ENCODE measurements at places on chromosomes 2 and 18.

- no peak for DNase-seq
Observed at GRCh38 chr2:54818226-54818625, 94.8 kb downstream of the EML6 start.

GRCh38 chr2:226639550-226639949 is 160.1 kb downstream of the IRS1 start:
- DNase-seq, result no peak

DNA sequence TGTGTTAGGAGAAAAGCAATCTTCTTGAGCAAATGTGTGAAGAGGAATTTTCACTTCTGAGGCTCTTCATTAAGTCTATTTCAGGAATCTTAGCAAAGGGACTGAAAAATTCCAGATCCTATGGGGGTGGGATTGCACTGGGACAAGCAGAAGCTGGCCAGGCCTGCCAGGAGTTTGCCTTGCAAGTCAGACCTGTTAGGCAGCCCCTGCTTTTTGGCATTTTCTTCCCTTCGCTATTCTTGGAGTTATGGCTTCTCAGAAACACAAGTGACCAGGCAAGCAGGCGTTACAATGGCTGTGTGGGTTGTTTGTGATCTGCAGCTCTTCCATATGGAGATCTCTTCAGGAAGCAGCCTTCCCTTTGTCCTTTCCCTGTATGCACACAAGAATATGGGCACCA is 8.0 kb upstream of the CCDC85A start:
- no peak for DNase-seq

DNA sequence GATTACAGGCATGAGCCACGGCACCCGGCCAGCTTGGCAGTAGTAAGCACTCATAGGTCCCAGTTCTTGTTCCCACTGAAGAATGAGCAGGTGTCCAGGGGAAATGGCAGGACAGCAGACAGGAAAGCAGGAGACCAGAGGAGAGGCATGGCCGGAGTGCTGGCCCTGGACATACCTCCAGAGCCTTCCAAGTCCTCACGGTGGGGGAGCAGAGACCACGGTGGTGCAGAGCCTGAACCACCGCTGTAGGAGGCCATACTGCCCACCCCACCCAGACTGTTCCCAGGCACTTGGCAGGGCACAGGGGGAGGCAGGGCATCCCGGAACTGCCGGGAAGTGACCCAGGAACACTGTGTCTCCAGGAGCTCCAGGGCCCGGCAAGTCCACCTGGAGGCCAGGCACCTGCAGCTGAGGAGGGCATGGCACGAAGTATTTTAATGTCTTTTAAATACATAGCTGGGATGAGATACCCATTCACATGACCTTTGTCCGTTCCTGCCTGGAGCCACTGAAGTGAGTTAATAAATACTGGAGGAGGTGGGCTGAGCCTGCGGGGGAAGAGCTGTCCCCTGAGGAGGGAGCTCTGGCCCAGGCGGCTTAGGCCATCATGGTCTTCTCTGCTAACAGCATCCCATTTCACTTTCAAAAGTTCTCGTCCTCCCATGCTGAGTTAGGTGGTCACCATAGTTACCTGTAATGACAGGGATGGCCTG is 49.7 kb upstream of the TFCP2L1 start:
- DNase-seq, result no peak

DNA sequence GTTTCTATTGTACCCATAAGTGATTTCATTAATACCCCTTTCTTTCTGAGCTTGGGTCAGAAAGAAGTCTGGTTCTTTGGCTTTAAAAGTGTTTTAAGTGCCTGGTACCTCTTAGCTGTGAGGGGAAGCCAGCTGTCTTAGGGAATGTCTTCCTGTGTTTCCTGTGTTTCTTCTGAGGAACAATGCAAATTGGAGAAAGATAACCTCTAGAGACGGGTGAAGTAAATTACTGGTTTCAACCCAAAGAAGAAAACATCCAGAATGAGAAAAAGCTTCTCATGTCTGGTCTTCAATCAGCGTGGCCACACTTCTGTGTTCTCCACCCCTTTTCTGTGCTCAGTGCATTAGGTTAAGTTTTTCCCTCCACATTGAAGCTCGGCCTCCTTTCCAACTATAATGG is 10.2 kb upstream of the CHN1 start:
- DNase-seq, result no peak

Measured in CD4-positive, alpha-beta T cell treated with Interferon gamma for 1 hour (primary cell).